RWPE1 (cell line): ENCODE measurements at places on chromosomes 3 and 15.

DNA sequence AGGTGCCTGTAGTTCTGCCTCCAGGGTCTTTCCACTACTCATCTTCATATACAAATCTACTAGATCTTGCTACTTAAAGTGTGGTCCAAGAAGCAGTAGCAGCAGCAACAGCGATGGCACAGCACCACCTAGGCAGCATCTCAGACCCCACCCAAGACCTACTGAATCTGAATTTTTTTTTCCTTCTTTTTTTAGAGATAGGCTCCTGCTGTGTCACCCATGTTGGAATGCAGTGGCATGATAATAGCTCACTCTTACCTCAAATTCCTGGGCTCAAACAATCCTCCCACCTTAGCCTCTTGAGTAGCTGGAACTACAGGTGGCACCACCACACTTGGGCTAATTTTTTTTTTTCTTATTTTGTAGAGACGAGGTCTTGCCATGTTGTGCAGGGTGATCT, 346.7 kb upstream of the TGFBR2 start:
- DNase-seq, result no peak

GRCh38 chr15:49622561-49622960, 1.7 kb downstream of the DTWD1 start:
- DNase-seq, result no peak

GRCh38 chr3:131431754-131432153, 50.2 kb downstream of the NUDT16 start:
- DNase-seq, result no peak

DNA sequence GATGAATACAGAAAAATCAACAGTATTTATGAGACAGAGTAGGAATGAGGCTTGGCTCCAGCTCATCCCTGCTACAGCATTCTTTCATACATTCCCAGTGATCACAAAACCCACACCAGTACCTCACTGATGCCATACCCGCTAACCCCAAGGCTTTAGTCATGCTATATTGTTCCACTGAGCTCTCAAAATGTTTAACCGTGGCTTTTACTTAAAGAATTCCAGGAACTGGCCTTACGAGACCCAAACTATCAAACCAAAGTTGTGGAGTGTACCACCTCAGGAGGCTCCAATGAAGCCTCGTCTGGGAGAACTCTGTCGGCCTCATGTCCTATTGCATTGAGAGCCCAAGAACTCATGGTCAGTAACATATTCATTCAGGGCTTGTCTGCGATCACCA, 278.9 kb downstream of the ULK4 start:
- no peak for DNase-seq

- no peak for DNase-seq
These were observed 369.2 kb upstream of the IL12A start for GRCh38 chr3:159619341-159619885.

DNA sequence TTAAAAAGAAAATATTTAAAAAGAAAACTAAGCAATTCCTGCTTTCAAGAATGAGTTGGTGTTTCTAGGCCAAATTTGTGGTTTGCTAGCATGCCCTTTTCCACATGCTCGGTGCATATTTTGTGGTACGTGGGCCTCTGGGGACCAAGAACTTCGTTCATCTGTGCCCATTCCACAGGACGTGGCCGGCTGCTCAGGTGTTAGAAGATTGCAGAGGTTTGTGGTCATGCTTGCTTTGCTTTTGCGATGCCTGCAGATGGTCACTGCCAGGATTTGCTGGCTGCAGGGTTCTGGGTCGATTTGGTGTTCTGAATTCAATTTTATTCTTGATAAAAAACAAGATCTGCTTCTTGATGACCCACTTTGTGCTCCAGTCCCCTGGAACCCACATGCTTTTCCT, 7.5 kb downstream of the PSTPIP1 start:
- no peak for DNase-seq

GRCh38 chr3:101902041-101902440, 52.7 kb downstream of the NFKBIZ start:
- peak; percentile 58 for DNase-seq

GRCh38 chr15:81351651-81352050, 22.4 kb downstream of the TMC3 start:
- no peak for DNase-seq
